ENCODE measurements at places on chromosomes 12 and 14.

DNA sequence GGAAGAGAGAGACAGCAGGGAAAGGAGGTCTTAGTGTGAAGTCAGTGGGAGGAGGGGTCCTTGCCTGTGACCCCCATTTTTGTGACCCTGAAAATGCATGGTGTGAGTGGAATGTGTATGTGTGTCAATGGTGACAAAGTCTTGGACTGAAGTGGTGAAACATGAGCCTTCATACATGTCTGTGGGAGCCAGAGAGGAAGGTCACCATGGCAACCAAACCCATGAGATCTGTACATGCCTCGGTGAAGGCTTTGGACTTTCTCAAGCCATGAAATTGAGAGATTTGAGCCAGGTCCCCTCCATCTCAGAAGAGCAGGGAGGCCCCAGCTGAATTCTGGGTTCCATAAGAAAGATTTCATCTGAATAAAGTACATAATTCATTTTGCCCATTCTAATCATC is 108.7 kb downstream of the TTC8 start:
- no peak for DNase-seq

GRCh38 chr14:95353007-95353406 is 33.3 kb upstream of the CLMN start:
- DNase-seq = no peak

DNA sequence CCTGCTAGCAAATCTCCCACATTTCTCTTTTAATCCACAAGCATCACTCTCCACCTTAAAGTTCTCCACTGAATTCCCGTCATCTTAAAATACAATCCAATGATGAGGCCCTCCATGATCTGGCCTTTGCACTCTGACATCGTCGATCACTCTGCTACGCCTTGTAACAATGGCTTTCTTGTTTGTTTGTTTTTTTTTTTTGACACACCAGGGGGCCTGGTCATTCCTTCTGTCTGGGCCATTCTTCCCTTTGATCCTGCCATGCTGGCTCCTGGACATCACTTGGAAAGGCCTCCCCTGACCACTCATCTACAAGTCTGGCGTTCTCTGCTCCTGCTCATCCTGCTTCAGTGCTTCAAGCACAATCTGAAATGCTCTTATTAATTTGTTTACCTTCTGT is 233.5 kb downstream of the PPM1H start:
- DNase-seq = no peak

DNA sequence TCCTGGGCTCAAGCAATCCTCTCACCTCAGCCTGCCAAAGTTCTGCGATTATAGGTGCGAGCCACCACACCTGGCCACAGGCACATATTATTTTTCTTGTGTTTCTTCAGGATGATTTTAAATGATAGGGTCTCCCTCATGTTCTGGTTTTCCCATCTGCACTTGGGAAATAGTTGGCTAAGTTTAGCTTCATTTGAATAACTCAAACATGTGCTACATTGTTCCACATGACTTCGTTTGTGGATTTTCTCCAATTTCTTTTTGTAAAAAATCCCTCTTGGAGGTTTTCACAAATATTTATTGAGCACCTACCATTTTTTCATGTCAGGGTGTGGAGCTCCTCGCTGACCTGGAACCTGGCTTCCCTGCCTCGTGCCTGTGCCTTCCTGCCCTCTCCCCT is 55.2 kb upstream of the GNPNAT1 start:
- DNase-seq = no peak
